ENCODE measurements at places on chromosomes 6 and 20.

DNA sequence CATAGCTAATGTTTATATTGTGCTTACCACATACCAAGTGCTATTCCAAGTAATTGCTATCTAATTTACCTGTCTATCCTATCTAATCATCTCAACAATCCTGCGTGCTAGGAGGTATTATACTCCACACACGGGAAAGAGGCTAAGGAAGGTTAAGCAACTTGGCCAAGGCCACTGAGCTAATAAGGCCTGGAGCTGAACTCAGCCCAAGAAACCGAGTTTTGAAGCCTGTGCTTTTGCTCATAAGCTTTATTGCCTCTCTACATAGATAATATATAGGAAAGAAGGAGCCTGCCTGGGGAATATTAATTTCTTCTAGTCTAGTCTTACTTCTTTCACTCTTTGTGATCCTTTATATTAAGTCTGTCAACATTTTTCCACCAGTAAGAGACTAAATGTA lies 67.8 kb upstream of the ADGRF4 start:
- no peak for DNase-seq

- no peak for DNase-seq
Observed at GRCh38 chr6:1136415-1136774, 175.5 kb upstream of the FOXQ1 start.

DNA sequence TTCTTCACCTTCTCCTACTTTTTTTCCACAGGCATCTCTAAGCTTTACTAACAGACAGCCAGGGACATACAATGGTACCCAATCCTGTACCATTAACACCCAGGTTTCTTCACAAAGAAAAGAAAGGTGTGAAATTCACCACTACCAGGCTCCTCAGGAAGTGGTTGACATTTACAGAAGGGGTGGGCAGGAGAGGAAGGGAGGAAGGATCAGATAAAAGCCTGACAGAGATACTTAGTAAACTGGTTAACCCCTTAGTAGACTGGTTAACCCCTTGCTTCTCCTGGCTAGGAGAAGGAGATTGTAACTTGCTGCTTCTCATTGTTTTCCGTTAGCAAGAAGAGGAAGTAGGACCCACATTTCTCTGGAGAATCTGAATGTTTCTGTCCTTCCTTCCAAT lies 7.2 kb downstream of the SAMD3 start:
- no peak for DNase-seq

GRCh38 chr6:117512987-117513573 lies 30.6 kb downstream of the DCBLD1 start:
- DNase-seq, result no peak

DNA sequence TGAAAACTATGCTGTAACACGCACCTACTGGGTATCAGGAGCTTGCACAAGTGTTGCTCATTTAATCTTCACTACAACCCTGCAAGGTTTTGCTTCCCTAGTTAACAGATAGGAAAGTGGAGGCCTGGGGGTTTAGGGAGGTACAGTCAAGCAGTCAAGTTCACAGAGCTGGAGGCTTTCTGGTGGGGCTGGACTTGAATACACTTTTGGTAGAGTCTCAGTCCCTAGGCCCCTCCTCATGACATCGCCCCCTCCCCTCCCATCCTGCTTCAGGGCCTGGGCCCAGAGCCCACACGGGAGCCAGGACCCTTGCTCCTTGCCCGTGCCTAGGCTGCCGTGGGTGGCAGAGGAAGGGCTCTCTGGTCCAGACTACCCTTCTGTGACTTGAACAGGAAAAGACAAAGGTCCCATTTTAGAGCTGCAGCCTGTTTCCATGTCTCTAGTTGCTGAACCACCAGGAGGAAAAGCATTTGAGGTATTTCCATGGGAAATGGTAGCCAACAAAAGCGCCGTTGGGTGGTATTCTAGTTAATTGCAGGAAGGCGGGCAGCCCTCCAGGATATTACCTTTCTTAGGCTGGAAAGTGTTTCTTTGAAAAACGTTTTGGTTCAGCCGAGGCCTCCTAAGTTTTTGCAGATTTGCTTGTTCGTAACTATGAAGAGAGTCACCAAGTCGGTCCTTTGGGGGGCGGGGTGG lies 84.9 kb downstream of the CDC5L start:
- DNase-seq, result no peak

GRCh38 chr6:168302534-168302933 lies 17.0 kb downstream of the DACT2 start:
- DNase-seq, result no peak

- peak; percentile 42 for DNase-seq
Observed at GRCh38 chr20:63652192-63652980, 838 bp downstream of the STMN3 start.

- DNase-seq, result no peak
Observed at GRCh38 chr6:3367630-3368029, 89.2 kb downstream of the SLC22A23 start.

- DNase-seq, result no peak
Observed at GRCh38 chr6:129105035-129105434, 222.1 kb downstream of the LAMA2 start.

- DNase-seq, result no peak
Observed at GRCh38 chr6:104949206-104949605, 7.7 kb upstream of the LIN28B start.

- DNase-seq, result no peak
Observed at GRCh38 chr20:59412181-59412580, 111.8 kb downstream of the EDN3 start.

DNA sequence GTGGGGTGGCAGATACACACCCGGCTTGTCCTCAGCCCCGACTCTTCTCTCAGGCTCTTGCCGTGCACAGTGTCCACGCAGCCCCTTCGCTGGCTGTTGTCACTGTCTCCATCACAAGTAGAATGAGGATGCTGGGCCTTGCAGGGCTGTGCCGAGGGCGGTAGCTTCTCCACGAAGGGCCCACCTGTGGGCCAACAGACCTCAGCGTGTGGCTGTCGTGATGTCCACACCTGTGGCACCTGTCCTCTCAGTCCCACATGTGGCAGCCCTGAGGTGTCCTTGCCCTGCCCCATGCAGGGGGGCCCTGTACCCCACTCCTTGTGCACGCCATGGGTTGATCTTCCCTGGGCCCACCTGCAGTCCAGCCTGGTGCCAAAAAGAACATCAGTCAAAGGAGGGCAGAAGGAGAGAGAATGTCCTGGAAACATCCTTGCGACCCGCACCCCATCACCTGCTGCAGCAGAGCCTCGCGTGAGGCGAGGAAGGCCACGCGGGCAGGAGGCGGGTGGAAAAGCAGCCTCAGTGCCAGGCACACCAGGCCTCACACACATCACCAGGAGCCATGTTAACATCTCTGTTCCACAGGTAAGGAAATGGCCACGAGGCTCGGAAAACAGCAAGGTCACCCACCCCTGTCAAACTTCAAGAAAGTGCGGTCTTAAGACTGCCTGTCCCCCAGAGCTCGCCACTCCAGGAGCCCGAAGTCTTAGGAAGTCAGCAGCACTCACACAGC lies 22.3 kb upstream of the AFDN start:
- no peak for DNase-seq

- no peak for DNase-seq
Observed at GRCh38 chr20:19210391-19211155, 1.9 kb upstream of the SLC24A3 start.

DNA sequence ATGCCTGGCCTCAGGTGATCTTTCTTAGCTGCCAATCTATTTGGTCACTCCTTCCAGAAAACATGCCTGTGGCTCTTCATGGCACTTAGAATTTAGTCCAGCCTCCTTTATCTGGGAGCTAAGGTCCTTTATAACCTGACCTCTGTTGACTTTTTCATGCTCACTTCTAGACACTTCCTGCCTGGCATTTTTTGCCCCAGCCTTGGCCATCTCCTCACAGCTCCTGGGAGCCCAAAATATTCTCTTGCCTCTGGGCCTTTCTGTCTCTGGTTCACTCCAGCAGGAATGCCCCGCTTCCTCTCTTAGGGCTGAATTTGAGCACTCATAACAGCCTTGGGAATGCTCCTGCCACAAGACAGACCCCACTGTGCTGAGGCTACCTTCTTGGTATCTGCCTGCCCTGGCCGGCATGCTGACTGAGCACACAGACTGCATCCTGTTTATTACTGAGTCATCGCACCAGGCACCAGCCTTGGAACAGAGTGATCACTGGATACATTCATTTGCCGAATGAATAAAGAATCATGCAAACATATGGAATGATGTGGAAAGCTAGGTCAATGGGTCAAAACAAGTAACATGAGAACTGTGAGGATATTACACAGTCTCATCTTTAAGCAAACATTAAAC lies 5.8 kb upstream of the EEF1E1 start:
- DNase-seq, result no peak

DNA sequence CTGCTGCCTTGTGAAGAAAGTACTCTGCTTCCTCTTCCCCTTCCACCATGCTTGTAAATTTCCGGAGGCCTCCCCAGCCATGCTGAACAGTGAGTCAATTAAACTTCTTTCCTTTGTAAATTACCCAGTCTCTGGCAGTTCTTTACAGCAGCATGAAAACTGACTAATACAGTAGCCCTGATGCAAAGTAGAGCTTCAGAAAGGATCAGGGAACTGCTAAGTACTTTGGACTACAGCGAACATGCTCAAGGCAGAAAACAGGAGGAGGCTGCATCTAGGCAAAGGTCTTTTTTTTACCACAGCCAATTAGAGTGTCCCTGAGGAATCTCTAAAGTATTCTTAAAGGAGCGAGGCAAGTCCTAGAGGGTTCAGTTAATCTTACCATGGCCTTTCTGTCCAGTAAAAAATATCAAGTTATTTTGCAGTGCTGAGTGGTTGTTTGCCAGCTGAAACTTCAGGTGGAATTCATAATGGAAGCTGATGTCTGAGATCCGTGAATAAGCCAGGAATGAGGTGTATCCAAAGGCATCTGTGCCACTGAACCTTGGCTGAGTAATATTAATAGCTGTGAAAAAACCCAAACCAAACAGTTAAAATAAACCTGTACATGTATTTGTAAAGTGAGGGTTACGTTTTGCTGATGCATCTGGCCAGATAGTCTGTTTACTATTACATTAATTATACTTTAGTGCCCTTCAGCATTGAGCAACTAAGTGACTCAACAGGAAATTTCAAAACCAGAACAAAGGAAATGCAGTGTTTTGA lies 170.4 kb downstream of the PHF3 start:
- DNase-seq, result no peak

- DNase-seq, result no peak
Observed at GRCh38 chr6:52337633-52338290, 24.2 kb upstream of the PAQR8 start.

- no peak for DNase-seq
Observed at GRCh38 chr6:168231393-168231957, 88.1 kb downstream of the DACT2 start.

- no peak for DNase-seq
Observed at GRCh38 chr6:144145541-144145940, 4.8 kb upstream of the STX11 start.

DNA sequence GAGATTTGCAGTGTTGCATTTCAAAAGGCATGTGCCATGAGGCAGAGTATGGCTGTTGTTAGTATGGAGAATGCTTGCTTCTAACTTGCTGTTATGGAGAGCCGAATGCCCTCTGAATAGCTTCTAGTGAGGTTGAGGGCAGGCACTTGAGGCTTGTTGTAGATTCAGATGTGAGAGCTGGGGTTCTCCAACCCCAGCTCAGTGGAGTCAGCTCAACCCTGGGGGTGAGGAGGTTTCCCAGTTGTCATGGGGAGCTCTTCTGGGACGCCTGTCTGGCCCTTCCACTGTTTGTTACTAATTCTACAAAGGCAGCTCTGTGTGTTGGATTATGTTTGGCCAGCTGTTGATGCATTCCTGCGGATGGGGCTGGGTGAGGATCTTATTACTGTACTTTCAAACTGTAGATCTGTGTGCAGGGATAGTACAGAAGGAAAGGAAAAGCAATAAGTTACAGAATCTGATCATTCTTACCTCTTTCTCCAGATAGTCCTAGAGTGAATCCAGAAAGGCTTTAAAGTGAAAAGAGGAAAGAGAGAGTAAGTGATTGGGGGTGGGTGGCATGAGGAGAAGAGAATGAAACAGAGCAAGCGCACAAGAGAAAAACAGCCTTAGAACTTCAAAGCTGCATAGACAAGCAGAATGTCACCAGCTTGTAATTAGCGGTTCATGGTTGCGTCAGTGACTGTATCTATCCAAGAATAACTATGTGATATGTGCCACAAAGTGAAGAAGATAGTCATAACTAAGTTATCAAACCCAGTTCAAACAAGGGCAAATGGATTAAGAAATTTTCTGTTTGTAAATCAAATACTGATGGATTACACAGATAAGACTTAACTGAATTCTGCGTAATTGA lies 148.7 kb downstream of the PRL start:
- no peak for DNase-seq

- DNase-seq, result no peak
Observed at GRCh38 chr6:139642346-139642745, 267.9 kb upstream of the CITED2 start.

- no peak for DNase-seq
Observed at GRCh38 chr6:109059153-109059552, 35.5 kb downstream of the SESN1 start.

DNA sequence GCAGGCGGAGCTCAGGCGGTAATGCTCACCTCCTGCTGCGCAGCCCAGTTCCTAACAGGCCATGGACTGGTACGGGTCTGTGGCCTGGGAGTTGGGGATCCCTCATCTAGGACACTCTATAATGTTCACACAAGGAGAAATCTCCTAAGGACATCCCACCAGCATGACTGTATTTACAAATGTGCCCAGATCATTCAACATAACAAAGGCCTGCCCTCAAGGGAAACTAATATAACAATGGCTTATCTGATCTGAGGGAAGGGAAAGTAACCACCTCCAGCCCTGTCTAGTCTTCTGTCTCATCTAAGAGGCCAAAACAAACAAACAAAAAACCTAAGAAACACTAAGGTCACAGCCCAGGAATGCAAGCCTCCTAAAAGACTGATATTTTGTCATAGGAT lies 232.8 kb downstream of the RNGTT start:
- DNase-seq, result no peak

DNA sequence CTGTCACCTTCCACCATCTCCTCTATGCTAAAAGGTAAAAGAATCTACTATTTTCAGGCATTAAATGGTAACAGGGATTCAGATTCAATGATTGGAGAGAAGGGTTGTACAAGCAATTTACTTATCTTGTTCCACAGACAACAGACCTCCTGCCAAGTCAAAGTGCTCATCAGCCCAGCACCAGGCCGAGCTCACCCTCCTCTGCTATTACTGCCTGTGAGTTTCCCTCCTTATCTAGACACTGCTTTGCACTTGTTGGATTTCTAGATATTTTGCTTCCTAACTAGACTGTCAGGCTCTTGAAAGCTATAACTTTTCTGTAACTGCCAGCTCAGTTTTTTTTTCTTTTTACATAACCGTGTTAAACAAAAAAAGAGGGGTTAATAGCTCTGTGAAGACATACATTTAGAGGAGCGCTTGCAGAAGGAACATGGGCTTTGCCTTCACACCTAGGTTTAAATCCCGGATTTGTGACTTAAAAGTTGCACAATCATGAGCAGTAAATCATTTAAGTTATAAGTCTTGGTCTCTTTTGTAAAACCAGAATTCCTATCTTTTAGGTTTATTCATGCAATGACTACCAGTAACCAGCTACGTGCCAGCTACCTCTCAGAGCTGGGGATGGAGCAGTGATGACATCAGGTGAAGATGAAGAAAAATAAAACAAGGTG lies 1.1 kb upstream of the FAM162B start:
- no peak for DNase-seq

DNA sequence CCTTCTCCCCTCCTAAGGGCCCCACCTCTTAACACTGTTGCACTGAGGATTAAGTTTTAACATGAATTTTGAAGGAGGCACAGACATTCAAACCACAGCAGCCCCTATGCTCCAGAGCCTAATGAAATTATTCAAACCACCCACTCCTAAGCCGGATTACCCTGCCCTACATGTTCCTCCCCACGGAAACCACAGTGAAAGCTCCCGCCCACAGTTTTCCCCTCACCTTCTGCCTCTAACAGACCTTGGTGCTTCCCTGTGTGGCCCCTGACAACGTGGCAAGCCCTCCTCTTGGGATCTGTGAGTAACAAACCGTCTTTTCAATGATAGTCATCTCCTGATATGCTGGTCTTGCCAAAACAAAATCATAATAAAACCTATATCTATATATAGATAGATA lies 74.8 kb downstream of the RIN2 start:
- DNase-seq, result peak; percentile 50

Data from activated T-cell treated with anti-CD3 and anti-CD28 coated beads, Interleukin-2, amount 50 U/mL, for 48 hours (primary cell).